ENCODE measurements at places on chromosomes 6 and 20. TPM values are rescaled to one million over a fixed set of nuclear protein-coding genes. Genes with fewer than 3 reads are reported as not detected.

DNA sequence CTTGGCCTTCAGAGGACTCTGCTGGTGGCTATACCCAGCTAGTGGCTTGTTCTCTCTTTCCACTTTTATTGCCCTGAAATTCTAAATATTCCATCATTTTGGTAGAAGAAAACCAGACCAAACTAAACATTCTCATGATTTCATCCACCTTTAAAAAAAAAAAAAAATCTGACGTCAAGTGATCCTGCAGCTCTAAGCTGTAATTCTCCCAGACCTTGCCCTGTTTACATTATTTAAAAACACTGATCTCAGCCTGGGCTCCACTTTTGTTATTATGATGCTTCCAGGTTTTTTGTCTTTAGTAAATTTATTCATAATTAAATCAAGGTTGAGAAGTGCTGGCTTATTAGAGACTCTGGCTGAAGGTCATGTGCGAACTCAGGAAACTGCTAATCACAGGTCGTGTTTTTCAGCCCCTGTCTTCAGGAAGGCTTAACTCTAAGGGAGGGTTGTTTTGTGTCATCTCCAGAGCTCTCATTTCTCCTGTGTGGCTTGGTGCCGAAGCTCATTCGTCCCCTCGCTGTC, 114.4 kb downstream of the MTHFD1L start:
- DNase-seq: no peak

- DNase-seq: no peak
These were observed 59.0 kb downstream of the HIVEP1 start for GRCh38 chr6:12071064-12071615.

DNA sequence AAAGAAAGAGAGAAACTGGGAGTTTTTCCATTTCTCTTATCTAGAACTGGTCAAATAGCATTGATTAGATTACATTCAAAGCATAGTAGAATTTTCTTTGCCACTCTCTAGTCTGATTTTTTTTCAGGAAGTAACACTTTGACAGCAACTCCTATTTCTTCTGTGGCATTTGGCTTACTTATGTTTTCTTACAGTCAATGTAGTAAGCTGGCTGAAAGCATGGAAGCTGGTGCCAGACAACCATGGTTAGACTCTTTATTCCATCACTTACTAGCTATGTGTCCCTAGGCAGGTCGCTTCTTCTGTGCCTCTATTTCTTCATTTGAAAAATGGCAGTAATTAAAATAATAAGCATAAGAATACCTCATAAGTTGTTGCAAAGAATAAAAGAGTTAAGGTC, 54.2 kb upstream of the OPRM1 start:
- DNase-seq: no peak

DNA sequence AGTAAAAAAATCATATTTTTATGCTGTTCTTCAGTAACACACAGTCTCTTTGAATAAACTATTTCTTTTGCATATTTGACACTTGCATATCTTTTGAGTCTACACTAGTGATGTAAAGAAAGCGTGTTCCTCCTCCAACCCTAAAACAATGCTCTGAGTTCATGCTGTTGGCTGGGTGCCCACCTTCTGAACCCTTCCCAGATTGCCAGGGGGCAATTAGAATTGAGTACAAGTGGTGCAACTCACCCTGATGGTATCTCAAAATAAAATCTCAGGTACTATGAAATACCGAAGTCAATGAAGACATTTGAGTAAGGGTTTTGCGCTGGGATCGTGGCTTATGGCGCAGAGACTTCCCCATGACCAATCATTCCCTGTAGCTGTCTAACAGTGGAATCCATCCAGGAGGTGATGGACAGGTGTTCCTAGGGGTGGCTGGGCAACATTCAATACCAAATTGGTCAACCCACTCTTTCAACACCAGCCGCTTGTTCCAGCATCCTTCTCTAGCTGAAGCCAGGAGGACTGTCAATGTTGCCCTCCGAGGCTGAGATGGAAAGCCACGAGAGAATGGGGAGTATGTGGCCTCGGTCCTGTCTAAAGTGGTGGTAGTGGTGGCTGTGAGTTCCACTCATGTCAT, 94.4 kb upstream of the ZNFX1 start:
- DNase-seq: no peak

Gene VNN1
- polyA plus RNA-seq: not detected

Gene C6orf58
- not detected for polyA plus RNA-seq

Gene WFDC12
- polyA plus RNA-seq: not detected

Gene SMPDL3A
- 6.1 TPM for polyA plus RNA-seq

Gene TP53TG5
- 3.5 TPM for polyA plus RNA-seq

Gene KCNQ5
- polyA plus RNA-seq: 31.4 TPM

All from cardiac muscle cell (in vitro differentiated cells and primary cell).